Cerebellar cortex (tissue), 1 donor: ENCODE measurements at places on chromosomes 12 and 14.

- no peak for DNase-seq
Measured at GRCh38 chr14:63432228-63432627, 110.9 kb downstream of the PPP2R5E start.

DNA sequence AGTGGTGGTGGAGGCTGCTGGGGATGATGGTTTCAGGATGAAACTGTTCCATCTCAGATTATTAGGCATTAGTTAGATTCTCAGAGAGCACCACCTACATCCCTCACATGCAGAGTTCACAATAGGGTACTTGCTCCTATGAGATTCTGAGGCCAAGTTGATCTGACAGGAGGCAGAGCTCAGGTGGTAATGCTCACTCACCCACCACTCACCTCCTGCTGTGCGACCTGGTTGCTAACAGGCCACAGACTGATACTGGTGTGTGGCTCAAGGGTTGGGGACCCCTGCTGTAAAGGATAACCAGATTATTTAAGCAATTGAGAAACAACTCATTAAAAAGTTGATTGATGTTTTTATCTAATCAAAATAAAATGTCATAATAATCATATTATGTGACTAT is 248.5 kb downstream of the RERGL start:
- DNase-seq, result no peak

DNA sequence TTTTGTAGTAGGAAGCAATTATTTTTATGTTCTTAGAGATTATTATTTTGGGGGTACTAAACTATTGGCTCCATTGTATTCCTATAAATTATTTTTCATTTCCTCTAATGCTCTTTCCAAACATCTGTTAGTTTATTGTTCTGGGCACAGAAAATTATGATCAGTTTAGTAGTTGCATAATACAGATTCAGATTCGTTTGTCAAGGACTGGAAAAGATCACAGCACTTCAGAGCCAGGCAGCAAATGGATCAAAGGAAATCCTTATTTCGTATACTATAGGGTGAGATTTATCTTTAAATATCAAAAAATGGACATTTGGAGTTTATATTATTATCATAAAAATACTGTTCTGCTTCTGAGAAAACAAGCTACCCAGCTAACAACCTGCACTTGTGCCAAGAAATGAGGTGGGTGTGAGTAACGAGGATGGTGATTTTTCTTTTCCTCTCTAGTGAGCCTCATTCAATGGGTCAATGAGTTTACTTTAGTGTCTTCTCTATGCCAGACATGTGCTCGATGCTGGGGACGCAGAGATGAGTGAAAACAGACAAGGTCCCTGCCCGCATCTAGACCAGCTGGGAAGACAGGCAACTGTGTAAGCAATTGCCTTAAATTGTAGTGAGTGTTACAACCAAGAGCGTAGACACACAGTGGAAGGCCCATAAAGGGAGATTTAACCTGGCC is 208.6 kb upstream of the PLXNC1 start:
- no peak for DNase-seq

DNA sequence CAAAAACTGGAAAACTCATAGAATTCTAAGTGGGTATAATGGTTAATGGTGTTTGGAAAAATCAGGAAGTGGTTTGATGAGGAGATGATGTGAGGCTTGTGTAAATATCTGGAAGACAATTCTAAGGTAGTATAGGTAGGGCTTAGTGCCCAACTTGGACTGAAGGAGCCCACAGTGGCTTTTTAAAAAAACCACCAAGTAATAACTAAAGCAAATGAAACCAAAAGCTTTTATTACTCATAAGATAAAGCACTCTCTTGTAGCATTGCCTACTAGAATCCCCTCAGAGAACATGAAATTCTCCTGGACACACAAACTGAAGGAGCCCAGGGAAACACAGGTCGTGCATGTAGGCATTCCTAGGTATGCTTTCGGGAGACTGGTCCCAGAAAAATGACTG is 324.5 kb downstream of the NELL2 start:
- no peak for DNase-seq

GRCh38 chr14:105351920-105352851 is 37.6 kb downstream of the PACS2 start:
- peak; percentile 95 for DNase-seq

GRCh38 chr12:89051065-89051677 is 301.1 kb downstream of the DUSP6 start:
- peak; percentile 71 for DNase-seq

- DNase-seq, result no peak
Measured at GRCh38 chr12:22686193-22686592, 61.2 kb downstream of the ETNK1 start.

GRCh38 chr12:19799216-19799615 is 359.9 kb downstream of the AEBP2 start:
- no peak for DNase-seq

DNA sequence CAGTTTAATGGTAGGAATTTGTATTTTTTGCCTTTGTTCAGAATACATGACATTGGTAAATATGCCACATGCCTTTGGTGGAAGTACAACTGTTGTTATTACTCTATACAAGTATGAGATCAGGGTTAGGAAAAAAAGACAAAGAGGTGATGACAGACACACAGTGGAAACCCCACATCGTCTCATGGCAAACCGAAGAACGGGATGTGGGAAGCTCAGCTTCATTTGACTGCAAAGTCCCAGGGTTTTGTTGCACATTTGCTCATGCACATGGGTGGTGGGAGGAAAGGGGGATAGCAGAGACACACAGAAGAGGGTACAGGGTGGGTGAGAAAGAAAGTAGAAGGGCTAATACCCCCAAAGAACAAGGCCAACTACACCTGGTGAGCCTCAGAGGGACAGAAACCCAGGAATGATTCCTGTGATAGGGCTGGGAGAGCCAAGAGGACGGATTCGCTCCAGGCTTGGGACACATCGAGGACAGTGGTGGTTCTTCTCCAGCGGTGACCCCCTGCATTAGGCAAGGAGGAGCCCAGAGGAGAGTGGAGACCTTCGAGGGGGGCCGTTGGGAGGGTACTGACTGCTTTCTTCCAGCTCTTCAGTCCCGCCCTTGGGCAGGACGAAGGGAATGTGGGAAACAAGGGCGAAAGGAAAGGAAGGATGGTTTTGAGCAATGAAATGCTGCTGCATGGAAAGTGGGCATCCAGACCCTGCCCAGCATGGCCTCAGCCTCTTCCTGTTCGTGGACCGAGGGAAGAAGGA is 8.1 kb downstream of the VAMP1 start:
- no peak for DNase-seq

DNA sequence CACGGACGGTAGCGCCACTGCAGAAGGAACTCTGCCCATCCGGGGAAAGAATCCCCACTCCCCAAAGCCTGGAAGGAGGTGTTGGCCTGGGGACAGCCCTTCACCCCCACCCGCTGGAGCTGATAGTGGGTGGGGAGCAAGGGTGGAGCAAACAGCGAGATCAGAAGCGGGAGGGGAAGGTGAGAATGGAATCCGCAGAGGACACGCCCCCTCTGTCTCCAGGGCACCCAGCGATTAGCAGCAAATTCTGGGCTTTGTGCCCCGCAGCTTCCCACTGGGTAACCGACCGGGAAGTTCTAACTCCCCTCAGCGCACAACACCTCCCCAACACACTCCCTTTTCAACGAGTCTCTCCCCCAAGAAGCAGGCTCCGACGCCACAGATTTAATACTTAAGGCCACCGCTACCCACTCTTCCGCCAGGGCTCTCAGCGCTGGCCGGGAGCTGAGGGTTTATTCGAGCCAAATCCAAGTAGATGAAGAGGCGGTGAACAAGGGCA is 1.4 kb downstream of the SLC25A29 start:
- peak; percentile 50 for DNase-seq

GRCh38 chr12:111298582-111299436 is 70.1 kb downstream of the PHETA1 start:
- DNase-seq, result peak; percentile 55

GRCh38 chr14:35247777-35248475 is 44.3 kb upstream of the PSMA6 start:
- DNase-seq, result no peak
